ENCODE measurements at places on chromosomes 3 and 15. TPM values are rescaled to one million over a fixed set of nuclear protein-coding genes. Genes with fewer than 3 reads are reported as not detected.

RYR3 gene
- total RNA-seq: 20.0 TPM

C15orf39 gene
- 19.6 TPM for total RNA-seq

CRBN gene
- 37.4 TPM for total RNA-seq

GREM1 gene
- total RNA-seq: 36.3 TPM

GASK1A gene
- not detected for total RNA-seq

FURIN gene
- total RNA-seq: 12.0 TPM

CCK gene
- total RNA-seq: not detected

DNA sequence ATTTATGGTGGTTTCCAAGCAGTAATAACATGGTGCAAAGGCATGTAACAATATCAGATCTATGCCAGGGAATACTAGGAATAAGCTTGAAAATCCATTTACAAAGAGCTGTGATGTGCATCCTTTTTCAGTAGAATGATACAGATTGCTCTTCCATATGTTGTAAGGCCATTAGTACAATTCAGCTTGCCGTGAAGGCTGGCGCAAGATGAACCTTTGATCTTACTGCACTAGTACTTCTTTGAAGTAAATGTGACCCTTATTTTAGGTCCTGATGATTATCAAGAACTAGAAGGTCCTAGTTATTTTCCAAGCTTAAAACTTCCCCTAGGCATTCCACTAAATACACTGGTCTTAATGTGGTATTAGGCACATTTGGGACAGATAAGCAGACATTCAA lies 210.1 kb upstream of the CD96 start:
- no peak for DNase-seq

GRCh38 chr3:55579496-55579895 lies 92.4 kb upstream of the WNT5A start:
- no peak for DNase-seq

- DNase-seq: no peak
Measured at GRCh38 chr3:73626106-73626505, 1.4 kb upstream of the PDZRN3 start.

DNA sequence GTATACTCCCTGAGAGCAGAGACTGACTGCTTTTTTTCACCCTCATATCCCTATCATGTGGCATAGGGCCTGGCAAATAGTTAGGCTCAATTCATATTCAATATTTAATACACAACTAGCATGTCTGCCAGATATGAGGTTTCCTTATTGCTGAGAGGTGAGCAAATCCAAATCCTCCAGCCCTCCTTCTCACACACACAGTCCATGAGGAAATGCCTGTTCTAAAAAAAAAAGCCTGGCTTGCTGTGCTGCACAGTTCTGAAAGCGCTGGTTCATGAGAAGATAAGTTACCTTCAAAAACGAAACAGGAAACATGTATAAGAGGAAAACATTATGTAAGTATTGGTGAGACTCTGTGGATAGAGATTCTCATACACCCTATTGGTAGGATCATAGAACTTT lies 15.5 kb upstream of the ACAP2 start:
- no peak for DNase-seq

- DNase-seq: no peak
Measured at GRCh38 chr3:9951126-9951525, 1.1 kb downstream of the PRRT3 start.

DNA sequence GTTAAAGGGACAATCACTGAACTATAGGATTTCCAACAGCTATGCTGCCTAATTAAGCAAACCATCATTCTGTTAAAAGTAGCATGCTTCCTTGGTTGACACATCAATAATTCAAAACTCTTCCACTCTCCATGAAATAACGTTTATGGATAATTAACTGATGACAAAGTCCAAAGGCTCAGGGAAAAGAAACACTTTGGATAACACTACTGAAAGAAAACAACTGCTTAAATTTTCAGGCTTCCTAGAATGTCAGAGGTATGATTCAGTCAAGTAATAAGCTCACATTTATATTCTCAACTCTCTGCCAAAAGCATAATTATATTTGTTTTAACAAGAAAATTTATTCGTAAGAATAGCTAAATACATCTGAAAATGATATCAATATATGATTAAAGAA lies 49.6 kb downstream of the WDR72 start:
- DNase-seq: no peak
